ENCODE measurements at places on chromosomes 16 and 17. TPM values are rescaled to one million over a fixed set of nuclear protein-coding genes. Genes with fewer than 3 reads are reported as not detected.

DNA sequence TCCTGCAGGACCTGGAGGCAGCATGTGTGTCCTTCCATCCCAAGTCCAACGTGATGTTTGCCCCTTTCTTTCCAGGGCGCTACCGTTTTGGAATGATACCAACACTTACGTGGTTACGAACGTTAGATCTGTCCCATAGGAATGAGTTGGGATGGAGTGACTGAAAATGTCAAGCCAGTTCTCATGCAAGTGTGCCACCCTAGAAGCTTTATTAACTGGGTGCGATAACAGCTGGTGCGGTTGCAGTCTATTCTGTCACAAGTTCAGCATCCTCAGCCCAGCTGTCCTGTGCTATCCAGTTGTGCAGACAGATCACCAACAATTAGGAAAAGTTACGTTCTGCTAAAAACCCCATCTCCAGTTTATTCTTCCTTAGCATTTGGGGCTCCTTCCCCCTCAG lies 52.5 kb downstream of the BANP start:
- no peak for DNase-seq

Gene SHISA6
- 0.32 TPM for total RNA-seq

DNA sequence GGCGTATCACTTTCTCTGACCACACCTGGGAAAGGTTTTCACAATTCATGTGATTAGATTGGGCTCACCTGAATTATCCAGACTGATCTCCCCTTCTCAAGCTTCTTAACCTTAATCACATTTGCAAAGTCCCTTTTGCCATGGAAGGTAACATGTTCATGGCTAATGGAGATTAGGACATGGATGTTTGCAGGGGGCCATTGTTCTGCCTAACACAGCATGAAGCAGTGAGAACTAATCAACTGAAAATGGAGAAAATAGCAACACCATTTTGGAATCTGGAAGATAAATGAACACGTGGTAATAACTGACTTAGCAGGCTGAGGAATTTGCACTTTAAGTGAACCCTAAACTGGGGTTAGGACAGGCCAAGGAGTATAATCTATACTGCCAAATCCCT lies 25.0 kb upstream of the SBK1 start:
- DNase-seq = no peak

- DNase-seq = no peak
These were observed 35.4 kb downstream of the CMTM4 start for GRCh38 chr16:66661210-66661560.

DNA sequence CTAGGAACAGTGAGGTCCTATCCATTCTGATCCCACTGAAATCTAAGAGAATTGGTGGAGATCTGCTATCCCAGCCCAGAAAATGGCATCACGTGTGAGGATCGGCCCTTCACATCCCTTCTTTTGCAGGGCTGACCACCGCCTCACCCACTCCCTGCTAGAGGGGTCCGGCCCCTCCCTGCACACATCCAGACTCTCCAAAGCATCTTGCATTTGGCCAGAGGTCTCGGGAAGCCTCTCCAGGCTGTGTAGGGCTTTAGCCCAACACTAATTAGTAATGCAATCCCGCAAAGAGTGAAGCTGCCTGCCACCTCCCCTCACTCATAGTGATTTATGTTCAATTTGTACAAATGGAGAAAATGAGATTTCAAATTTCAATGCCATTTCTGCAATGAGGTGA lies 434.4 kb upstream of the ZFHX3 start:
- DNase-seq = no peak
